ENCODE measurements at places on chromosomes 5 and 9.

DNA sequence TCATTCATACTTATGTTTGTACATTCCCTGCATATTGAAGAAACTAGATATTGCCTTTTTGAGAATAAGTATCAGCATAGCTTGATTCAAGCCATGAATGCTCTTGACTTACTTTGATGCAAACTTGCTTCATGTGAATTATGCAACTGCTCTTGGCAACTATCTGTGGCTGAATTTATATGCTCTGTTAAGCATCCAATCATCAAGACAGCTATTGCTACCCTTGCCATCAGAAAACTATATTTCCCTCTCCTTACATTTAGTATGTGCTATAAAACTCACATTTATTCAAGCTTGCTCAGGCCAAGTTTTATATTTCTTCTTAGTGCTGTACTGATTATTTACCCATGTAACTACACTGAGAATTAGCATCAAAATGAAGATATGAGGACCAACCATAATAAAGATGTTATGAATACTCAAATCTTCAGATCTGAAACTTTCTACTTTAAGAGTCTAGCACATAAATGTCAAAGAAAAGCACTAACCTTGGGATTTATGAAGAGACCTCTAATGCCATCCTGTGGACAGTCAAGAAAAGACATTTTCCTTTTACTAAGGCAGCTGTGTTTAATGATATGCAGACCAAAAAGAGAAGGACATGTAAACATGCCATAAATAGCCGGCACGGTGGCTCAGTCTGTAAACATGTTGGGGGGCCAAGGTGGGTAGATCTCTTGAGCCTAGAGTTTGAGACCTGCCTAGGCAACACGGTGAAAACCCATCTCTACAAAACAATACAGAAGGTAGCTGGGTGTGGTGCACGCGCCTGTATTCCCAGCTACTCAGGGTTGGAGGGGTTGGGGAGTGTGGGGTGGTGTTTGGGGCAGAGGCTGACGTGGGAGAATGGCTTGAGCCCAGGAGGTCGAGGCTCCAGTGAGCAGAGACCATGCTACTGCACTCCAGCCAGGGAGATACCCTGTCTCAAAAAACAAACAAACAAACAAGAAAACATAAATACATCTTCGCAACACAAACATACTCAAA lies 267.0 kb upstream of the TYRP1 start:
- DNase-seq: no peak

DNA sequence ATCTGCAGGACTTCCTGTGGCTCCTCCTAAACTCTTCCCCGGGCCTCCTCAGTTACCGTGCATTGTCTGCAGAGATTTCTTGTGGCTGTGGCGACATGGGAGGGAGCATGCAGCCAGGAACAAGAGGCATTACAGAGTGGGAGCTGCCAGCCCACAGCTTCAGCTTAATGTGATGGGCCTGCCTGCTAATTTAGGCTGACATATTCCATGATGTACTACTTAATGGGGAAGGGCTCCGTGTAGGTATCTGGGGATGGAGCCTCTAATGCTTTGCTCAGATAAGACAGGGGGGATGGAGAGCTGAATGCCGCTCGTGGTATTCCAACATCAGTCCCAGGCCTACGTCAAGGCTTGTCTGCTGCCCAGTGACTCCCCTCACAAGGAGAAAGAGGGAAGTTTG lies 137.6 kb upstream of the GPR151 start:
- DNase-seq: no peak

DNA sequence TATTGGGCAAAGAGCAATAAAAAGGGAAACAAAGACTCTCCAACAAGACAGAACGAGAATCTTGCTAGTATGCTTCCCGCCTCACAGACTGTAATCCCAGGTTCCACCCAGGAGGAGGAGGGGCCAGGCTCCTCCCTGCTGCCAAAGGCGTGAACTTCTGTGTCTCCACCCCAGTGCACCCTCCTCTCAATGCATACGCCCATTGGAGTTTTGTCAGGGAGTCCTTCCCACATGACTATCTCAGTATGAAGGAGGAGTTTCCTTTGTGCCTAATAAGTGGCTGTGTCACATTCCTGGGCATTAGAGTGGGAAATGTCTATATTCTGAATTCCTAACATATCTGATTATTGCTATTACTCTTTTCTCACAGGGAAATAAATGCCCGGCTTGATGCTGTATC lies 106.4 kb upstream of the DHFR start:
- no peak for DNase-seq

DNA sequence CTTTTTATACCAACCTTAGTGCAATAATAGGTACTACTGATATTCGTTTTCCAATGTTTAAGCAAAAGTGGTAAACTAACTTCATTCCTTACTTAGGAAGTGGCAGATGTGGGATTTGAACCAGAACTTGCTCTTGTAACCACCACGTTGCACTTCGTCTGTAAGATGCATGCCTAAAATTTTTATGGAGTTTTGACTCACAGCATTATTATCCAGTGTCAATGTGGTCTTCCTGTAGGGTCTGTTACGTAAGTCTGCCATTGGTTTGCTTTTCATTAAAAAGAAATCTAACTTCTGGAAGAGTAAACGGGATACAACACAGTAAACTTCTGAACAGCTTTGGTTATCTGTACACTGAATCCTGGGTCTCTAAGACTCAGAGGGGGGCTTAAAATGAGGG lies 521.0 kb upstream of the WWC1 start:
- no peak for DNase-seq

All from Right ventricle myocardium inferior (tissue), 1 donor.